ENCODE measurements at places on chromosomes 16 and 17.
A peak's percentile ranks its signal among the peaks of the same experiment; 100 is the strongest.

- no peak for DNase-seq
These were observed 60.0 kb downstream of the ABCC1 start for GRCh38 chr16:16009401-16009800.

- no peak for DNase-seq
These were observed 27.2 kb upstream of the IRX3 start for GRCh38 chr16:54313789-54314188.

DNA sequence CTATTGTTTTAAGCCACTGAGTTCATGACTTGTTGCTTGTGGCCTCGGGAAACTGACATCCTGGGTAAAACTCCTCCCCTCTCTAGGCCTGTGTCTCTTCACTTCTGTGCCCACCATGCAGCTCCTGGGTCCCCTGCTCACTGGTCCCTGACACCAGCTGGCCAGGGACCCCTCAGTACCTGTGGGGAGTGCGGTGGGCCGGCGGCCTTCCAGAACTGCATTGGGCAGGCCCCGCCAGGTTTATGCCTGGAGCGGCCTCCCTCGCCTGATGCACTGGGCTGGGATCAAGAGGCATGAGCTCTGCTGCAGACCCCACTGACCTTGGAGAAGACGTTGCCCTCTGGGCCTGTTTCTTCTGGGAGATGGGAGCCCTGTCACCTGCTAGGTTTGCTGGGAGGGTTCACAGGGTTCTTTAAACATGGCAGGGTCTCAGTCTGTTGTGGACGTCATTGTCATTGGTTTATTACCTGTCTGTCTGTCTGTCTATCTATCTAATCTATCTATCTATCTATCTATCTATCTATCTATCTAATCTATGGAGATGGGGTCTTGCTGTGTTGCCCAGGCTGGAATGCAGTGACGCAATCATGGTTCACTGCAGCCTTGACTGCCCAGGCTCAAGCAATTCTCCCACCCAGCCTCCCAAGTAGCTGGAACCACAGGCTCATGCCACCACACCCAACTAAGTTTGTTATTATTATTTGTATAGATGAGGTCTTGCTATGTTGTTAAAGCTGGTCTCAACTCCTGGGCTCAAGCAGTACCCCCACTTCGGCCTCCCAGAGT lies 21.5 kb upstream of the RMI2 start:
- no peak for DNase-seq

DNA sequence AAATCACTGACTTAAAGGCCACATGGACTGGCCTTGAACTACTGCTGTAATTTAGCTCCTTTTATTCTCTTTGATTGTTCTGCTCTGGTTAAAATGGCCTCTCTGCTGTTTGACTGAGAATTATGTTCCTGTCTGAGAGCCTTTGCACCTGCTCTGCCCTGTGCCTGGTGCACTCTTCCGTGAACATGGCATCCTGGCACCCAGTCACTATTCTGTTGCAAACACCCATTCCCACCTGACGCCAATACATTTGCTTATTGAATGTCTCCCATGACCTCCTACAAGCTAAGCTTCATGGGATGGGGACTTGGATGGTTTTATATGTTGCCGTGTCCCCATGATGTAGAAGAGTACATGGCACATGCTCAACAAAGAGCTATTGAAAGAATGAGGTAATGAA lies 20.1 kb downstream of the HSD17B2 start:
- no peak for DNase-seq

- peak; percentile 83 for DNase-seq
These were observed 89.8 kb downstream of the KATNIP start for GRCh38 chr16:27639561-27640276.

GRCh38 chr17:29250666-29251065 lies 4.0 kb downstream of the CRYBA1 start:
- peak; percentile 55 for DNase-seq

- DNase-seq, result peak; percentile 94
These were observed 64.1 kb downstream of the TIMM22 start for GRCh38 chr17:1060991-1061390.

- peak; percentile 90 for DNase-seq
These were observed 185.8 kb downstream of the HS3ST3A1 start for GRCh38 chr17:13415871-13416416.

DNA sequence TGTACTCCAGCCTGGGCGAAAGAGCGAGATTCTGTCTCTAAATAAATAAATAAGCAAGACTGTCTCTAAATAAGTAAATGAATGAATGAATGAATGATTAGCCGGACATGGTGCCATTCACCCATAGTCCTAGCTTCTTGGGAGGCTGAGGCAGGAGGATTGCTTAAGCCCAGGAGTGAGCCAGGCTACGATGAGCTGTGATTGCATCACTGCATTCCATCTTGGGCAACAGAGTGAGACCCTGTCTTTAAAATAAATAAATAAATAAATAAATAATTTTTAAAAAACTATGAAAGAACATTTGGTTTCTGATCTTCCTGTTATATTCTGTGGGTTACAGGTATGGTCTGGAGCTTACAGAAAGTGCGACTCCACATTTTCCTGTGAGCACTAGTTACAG lies 65.0 kb downstream of the C17orf58 start:
- DNase-seq, result peak; percentile 27

DNA sequence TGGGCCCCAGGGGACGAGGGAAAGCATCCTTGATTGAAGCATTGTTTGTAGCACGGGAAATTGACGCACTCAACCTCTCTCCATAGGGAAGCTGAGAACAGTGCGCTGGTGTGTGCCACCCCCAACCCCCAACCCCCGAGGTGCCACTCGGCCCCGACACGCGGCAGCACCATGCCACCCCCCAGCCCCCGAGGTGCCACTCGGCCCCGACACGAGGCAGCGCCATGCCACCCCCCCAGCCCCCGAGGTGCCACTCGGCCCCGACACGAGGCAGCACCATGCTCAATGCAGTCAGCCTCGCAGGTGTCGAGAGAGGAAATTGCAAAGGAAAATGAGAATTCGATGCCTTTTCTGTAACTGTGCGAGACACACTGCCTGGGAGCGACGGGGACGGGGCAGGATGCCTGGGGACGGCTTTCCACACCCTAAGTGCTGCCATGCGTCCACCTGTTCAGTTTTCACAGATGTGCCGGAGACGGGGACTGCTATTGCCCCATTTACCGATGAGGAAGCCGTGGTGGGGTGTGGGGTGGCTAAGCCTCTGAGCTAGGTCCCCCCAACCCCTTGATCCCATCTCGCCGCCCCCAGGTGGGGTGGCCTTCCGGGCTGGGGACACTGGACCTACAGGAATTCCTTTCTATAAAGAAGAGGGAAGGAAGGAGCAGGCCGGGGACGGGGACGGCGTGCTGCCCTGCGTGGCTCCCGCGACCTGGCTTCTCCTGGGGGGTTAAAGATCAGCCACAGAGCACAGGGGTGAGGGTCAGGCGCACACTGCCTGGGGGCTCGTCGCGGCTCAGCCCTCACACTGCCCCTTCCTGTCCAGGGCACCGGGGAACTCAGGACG lies 9.8 kb downstream of the CBFA2T3 start:
- no peak for DNase-seq

DNA sequence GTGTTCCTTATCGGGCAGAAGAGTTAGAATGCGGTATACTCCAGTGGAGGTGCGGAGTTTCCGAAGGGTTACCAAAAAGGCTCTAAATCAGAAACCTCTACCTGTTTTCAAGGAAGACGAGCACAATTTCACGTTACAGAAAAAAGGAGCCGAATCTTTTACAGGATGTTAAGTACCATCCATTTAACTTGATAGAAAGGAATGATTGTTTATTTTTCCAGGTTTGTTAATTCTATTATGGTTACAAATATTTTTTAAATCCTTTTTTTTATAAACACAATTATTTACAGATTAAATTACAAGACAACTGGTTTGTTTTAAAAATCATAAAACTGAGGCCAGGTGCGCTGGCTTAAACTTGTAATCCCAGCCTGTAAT lies 18.2 kb downstream of the ZNF213 start:
- DNase-seq, result no peak

GRCh38 chr16:53091466-53092211 lies 36.8 kb downstream of the CHD9 start:
- peak; percentile 84 for DNase-seq

- peak; percentile 60 for DNase-seq
These were observed 15.3 kb upstream of the CACNA1H start for GRCh38 chr16:1137604-1138003.

DNA sequence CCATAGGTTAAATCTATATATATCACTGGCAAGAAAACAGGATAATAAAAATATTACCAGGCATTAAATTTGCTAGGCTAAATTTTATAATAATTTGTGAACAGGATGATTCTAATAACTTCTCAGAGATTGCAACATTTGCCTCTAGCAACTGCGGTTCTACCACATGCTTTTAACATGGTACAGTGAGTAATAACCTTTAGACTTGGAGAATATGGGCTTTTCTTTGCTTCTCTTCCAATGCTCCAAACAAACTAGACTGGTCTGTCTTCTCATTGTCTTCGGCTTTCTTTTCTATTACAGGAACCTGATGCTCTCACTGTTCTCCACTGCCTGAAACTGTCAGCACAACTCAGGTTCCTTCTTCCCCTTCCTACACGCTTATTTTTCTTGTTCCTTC lies 80.6 kb downstream of the CA4 start:
- DNase-seq, result no peak

GRCh38 chr17:37779554-37779953 lies 34.7 kb upstream of the HNF1B start:
- DNase-seq, result no peak

DNA sequence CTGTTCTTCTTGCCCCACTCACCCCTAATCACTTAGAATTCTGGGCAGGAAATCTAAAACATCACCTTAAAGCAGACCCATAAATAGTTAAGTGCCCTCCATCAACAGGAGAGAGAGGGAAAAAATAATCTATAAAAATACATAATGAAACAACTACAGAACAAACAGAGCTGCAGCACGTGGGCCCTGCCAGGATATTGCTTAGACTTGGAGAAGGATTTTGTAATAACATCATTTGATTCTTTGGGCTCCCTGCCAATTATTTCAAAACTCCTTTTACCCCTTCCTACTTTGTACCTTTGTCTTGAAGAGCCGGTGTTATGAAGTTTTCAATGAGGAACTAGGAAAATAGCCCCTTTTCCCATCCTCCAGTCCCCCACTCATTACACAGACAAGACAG lies 130.6 kb upstream of the TOX3 start:
- no peak for DNase-seq

DNA sequence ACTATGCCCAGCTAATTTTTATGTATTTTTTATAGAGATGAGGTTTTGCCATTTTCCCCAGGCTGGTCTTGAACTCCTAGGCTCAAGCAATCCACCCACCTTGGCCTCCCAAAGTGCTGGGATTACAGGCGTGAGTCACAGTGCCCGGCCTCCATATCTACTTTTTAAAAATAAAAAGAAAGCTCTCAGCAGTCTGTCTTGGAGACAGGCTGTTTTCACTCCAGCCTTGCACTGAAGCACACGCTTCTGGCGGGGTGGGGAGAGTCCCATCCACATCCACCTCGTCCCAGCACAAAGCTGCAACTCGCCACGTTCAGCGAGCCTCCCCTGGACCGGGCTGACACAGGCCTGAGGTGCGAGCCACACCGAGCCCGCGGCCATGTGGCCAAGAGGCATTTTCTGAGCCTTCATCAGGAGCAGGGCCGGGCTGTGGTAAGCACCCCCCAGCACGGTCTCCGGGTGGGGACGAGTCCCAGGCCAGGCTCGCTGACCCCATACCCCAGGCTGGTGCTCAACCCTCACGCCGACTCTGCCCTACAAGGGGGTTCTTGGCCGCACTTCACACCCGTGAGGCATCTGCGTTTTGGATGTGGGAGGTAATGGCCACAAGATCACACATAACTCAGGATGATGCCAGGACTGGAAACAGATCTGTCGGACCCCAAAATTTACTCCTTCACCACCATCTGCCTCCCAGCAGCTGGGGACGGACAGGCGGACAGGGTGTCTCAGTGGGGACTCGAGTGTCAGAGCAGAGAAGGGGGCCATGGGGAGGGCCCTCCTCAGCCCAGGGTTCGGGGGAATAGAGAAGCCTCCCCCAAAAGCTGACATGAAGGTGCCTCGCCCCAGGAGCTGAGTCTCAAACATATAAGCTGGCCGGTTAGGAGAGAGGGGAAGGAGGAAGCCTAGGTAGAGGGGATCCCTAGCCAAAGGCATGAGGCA lies 28.6 kb downstream of the TBC1D16 start:
- no peak for DNase-seq

DNA sequence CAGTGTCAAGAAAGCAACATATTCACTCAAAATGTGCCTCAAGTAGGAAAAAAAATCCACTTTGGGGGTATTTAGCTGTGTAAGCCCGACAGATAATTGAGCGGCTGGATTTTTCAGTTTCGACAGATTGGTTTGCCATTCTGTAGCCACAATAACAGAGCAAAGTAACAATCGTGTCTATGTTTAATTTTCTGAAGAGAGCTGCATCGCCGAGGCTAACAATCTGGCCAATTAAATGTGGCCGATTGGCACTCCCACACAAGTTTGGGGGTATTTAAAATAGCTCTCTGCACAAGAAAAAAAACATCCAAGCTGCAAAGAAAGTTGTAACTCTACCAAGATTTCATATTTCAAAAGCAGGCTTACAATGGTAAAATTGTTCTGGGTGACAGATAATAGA lies 99.7 kb upstream of the CDH13 start:
- no peak for DNase-seq

DNA sequence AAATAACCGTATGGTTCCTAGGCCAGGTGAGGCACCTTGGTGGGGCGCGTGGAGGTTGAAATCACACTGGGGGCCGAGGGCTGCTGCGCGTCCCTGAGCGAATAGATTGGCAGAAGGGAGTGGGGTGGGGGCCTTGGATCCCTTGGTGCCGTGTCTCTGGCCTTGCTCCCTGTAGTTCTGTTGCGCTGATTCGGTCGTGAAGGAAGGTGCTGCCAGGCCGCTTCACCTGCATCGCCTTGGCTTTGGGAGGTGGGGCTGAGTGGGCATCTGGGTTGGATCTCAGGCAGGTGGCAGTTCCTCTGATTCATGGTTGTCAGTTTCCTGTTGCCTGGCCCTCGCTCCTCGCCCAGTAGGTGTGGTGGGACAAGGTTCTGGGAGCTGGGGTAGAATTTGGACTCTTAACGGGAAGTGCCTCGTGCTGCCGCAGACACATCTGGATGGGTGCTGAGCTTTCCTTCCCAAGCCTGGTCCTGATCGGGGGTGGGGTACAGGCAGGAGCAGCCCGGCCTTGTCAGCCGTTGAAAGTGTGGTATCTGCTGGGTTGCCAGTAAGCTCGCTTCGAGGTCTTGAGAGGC lies 30.1 kb downstream of the PGS1 start:
- DNase-seq, result no peak

DNA sequence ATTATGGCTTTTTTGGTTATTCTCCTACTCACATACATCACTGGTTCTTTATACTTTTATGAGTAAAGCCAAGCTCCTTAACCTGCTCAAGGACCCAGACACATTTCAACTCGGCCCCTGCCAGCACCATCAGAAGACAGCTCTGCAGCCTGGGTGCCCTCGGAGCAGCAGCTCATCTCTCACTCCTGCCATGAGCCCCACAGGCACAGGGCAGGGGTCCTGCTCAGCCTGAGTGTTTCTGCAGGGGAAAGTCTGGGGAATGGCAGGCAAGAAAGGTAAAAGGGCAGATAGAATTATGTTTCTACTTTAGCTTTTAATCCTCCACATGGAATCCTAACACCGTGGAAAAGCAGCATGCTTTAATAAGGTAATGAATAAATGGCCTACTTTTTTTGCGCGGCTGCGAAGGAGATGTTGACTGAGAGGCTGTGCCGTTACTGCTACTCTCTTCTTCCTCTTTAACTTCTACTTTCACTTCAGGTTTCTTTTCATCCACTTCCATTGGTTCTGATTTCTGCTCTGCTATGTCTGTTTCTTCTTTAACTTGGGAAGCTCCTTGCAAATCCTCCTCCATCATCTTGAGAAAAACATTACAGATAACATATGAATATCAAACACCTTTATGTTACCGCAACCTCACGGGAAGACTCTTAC lies 50.1 kb upstream of the TRAP1 start:
- DNase-seq, result no peak

- no peak for DNase-seq
These were observed 571.4 kb upstream of the SALL1 start for GRCh38 chr16:51722467-51722866.

GRCh38 chr17:62064791-62065563 lies at the start of gene MED13:
TSS of gene MED13 (minus strand) at chr17:62065278. CDS start at chr17:62065205, 73 bp downstream.
- DNase-seq, result peak; percentile 42
